Activated CD4-positive, alpha-beta T cell treated with anti-CD3 and anti-CD28 coated beads, Interleukin-2, amount 50 U/mL, for 24 hours (primary cell): ENCODE measurements at places on chromosomes 5 and 9.

GRCh38 chr9:124197177-124198095 is 60.3 kb upstream of the NEK6 start:
- no peak for DNase-seq

- DNase-seq: no peak
Observed at GRCh38 chr5:73319036-73319435, 129.5 kb downstream of the FOXD1 start.

DNA sequence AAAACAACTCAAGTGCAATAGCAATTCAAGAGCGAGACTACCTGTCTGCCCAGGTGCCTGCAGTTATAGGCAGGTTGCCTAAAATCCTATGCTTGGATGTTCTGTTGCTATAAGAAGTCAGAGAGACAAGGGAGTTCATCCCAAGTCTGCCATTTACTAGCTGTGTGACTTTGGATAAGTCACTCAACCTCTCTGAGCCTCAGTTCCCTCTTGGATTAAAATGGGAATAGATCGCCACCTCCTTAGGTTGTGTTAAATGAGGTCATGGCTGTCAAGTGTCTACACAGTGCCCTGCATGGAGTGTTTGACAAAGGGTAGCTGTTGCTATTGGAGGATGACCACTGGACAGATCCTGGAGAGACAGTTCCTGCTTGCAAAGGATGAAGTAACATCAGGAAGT is 1.3 kb upstream of the ZBTB34 start:
- no peak for DNase-seq

DNA sequence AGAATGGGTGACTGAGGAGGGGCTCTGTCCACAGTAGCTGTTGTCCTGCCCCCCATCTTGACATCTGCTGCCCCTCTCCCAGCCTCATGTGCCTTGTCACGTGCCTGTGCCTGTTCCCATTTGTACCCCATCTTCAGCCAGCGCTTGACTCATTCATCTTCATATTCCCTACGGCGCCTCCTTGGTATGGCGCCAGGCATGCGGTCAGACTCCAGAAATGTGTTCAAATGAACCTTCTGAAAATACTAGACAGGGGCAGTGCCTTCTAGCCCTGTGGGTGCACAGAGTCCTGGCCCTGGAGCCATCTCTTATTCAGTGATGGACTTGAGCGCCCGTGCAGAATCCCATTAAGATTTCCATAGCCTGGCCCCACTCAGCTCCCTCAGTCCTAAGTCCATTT is 46.2 kb downstream of the CFAP77 start:
- no peak for DNase-seq

- DNase-seq: no peak
Observed at GRCh38 chr5:179315356-179315890, 29.8 kb downstream of the ADAMTS2 start.

- DNase-seq: no peak
Observed at GRCh38 chr5:53543401-53543800, 17.0 kb upstream of the NDUFS4 start.

DNA sequence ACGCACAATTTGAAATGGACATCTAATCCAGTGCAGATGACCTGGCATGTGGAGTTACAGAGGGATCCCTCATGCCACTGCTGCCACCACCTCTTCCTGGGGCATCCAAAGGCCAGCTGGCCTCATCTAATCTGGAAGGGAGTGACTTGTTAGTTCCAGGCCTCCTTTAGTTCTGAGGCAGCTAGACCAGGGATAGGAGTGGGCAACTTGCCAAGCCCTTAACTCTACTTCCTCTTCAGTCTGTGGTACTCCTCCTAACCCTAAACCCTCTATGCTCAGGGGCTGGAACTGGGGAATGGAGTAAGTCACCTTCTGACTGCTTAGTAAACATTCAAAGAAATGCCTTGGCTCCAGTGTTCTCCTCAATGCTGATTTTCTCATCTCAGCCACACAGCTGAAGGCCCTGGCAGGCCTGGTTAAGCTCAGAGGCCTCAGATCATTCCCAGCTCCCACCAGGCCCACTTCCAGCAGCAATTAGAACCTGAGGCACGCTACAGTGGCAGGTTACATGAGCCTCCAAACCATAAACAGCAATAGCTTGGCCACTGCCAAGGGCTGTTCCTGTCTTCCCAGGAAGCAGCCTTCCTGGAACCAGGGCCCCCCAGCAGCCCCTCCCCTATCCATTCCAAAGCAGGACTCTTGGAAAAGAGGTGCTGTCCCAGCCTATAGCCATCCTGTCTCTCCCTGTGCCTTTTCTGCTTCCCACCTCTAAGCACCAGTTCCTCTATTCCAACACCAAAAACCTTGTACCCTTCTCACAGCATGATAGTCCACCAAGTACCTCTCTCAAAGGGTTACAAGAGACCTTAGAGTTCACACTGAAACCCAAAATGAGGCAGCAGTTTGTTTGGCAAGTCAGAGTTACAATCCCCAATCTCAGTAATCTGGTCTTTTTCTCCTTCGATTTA is 2.0 kb downstream of the EIF4EBP3 start:
- DNase-seq: no peak

DNA sequence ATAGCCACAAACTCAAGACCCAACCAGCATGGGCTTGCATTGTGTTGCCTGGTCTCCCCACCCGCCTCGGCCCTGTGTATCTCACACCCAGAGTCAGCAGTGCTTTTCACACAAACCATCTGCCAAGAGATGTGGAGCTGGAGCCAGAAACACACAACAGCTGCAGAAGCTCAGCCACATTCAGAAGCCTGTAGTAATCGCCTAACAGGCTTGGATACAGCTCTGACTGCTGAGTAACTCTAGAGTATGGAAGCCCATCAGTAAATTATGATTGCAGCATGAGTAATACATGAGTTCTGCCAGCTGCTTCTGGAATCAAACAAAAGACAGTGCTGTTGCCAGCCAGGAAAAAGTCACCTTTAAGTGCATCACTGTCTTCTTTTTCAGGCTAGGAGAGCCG is 16.0 kb downstream of the TEK start:
- DNase-seq: no peak

GRCh38 chr5:180541710-180542109 is 47.5 kb downstream of the CNOT6 start:
- no peak for DNase-seq

GRCh38 chr5:179606910-179607159 is 16.6 kb downstream of the HNRNPH1 start:
- DNase-seq: no peak

GRCh38 chr5:116097301-116097700 is 12.5 kb downstream of the COMMD10 start:
- DNase-seq: no peak

DNA sequence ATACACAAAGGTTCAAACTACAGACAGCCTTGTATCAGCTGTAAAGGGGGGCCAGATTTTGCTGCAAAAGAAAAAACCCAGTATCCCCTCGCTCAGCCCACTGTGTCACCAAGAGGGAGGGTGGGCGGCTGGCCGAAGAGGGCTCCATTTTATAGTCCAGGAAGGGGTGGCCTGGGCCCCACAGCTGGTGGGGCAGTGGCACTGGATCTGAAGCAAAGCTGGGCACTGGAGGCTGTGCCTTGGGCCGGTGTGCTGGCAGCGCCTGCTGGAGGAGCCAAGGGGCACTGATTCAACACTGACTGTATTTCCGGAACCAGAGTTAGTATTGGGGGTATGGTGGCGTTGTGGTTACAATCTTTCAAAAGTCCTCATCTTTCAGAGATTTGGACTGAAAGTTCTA is 9.1 kb downstream of the BRD3 start:
- no peak for DNase-seq

- DNase-seq: no peak
Observed at GRCh38 chr5:108061941-108062340, 320.0 kb downstream of the FBXL17 start.

GRCh38 chr9:93265301-93265971 is 81.5 kb downstream of the WNK2 start:
- DNase-seq: no peak

DNA sequence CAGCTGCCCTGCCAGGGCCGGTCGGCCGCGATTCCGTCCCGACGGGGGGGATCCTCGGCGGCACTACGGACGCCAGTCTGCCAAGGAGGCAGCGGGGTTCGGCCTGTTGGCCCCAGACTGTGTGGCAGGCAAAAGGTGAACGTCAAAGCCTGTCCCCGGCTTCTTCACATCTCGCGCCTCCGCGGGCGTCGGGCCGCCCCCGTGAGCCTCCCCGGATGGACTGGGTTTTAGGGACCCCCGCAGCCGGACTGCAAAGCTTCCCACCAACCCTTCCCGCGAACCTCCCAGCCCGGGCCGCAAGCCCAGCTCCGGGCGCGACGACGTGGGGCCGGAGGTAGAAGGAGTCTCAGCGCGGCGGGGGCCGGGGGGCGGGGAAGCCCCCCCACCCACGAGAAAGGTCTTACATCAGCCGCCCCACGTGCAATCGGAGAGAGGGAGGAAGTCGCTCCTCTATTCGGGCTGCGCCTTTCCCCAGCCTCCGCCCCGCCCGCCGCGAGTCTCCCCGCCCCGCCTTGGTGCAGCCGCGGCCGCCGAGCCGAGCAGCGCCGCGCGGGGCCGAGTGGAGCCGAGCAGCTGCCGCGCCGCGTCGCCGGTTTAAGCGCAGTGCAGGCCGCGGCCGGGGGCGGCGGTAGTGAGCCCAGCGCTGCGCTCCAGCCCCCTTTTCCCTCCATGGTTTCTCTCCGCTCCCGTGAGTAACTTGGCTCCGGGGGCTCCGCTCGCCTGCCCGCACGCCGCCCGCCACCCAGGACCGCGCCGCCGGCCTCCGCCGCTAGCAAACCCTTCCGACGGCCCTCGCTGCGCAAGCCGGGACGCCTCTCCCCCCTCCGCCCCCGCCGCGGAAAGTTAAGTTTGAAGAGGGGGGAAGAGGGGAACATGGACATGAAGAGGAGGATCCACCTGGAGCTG is at the start of gene ANP32B:
TSS of gene ANP32B (plus strand) at position 659 of the 906 bp plus-strand sequence. CDS start at position 874, 215 bp downstream.
- DNase-seq: peak; percentile 91

- no peak for DNase-seq
Observed at GRCh38 chr9:15725953-15726352, 173.1 kb downstream of the CCDC171 start.
